ENCODE measurements at places on chromosomes 1 and 21.

DNA sequence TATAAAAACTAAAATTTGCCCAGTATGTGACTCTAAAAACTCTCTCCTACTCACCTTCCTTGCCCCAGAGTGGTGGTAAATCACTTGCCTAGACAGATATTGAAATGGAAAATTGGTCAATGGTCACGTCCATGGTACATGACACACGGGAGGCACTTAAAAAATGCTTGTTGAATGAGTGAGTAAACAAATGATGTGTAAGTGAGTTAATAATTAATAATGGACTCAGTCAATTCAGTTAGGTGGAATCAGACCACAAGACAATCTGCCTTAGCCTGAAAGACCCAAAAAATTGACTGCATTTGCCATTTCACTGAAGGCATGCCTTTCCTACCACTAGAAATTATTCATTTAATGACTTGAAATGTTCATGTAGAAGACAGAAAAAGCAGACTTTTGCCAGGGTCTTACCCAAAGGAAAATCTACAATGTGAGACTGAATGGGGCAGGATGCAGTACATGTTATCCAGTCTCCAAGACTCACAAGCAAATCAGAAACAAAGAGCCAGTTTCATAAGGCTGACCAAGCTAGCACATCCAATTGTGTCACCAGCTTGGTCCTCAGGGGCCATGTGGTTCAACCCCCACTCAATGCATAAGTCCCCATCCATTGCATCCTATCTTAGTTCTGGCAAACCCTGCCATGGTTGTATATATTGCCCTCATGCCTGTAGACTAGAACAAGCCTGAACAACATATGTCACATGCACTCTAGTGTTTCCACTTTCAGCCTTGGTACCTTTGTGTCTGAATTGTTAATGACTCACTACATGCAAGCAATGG, 73.6 kb downstream of the TBX15 start:
- no peak for DNase-seq

DNA sequence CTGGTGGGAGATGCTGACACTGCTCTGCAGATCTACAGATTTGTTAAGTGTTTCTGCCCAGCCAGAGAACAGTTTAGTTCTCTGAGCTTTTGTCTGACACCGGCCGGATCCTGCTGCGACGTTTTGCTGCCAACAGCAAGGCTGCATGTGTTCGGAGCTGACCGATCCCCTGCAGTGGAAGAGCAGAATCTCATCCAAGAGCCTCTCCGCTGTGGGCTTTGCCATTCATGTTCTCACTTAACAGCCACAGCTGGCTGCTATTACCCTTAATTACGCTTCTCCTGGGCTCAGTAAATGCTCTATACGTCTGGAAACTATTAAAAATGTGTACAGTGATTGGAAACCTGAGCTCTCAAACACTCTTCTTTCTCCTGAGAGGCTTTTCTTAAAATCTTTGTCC, 105.3 kb downstream of the BCAR3 start:
- no peak for DNase-seq

GRCh38 chr1:4132352-4133296, 232.6 kb upstream of the C1orf174 start:
- DNase-seq: no peak

GRCh38 chr1:32184650-32185049, 5.2 kb downstream of the TXLNA start:
- DNase-seq: no peak

DNA sequence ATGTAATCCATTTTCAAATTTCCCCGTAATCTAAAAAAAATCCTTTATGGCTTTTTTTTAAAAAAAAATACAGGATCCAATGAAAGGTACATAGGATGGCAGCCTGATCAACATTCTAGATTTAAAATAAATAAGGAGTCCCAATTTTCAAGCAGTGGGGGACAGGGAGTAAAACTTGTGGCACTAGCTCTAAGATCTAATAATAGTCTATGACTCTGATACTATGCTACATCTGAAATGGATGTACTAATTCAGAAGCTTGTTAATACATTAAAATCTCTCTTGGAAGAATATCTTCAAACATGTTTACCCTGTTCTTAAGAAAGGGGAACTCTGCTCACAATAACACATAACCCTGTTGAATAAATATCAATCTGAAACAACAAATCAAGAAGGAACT, 8.5 kb downstream of the DIPK1A start:
- DNase-seq: no peak

- DNase-seq: no peak
Measured at GRCh38 chr1:189275796-189276195, 1201.9 kb downstream of the BRINP3 start.
